RWPE1 (cell line): ENCODE measurements at places on chromosomes 6 and 20.
A peak's percentile ranks its signal among the peaks of the same experiment; 100 is the strongest.

GRCh38 chr6:10962673-10963072 is 75.8 kb downstream of the SYCP2L start:
- DNase-seq, result no peak

DNA sequence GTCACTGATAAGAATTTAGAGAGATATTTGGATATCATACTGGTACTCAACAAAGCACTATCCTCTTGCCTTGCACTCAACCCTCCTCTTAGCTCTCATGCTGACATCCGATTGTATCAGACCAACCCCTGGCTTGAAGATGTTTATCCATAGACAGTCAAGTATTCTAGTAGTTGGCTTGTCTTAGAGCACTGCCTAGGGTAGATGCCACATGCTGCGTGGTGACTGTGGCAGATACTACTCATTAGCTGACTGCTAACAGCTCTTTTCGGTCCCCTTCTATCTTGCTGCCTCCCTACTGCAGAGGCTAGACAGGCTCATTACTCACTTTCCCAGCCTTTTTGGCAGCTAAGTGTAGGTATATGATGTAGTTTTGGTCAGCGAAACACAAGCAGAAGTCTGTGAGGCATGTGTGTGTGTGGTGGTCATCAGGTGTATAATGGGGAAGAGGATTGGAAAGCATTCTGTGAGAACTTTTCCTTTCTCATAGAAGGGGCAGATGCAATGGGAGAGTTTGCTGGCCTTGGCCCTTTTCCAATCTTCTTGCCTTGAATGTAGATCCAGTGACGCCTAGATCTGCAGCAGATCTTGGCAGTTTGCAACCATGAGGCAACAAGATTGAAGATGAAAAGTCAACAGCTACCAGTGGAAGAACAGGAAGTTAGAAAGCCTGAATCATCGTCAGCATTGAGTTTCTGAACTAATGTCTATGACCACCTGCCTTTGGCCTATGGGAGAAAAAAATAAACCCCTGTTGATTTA is 4.4 kb upstream of the IFNGR1 start:
- no peak for DNase-seq

DNA sequence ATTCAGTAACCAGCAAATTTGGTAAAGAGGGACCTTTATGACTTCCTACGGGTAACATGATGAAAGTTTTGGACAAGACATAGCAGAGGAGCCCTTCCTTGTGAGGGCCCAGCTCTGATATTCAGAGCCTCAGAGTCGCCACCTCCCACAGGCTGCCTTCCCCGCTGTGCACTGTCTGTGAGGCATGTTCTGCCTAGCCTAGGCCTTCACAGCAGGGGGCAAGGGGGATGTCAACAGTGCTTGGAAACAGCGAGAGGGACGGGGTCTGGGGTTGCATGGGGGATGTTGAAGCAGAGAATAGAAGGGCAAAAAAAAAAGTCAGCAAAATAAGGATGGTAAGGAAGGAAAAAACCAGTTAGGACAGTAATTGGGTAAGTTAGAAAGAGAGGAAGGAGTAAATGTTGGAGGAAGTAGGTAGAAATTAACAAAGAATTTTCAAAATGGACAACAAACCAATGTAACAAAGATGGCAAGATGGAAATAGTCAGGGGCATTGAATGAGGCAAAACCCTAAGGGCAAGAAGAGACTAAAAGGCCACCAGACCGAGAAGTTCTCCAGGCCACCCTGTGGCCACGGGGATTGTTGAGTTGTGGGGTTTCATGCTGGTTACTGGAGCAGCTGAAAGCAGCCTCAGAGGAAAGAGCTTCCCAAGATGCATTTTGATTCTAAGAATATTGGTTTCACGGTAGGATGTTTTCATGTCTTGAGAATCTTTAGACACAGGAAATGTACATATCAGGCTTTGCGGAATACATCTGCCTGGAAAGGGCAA is 139.8 kb downstream of the LY86 start:
- DNase-seq, result no peak

DNA sequence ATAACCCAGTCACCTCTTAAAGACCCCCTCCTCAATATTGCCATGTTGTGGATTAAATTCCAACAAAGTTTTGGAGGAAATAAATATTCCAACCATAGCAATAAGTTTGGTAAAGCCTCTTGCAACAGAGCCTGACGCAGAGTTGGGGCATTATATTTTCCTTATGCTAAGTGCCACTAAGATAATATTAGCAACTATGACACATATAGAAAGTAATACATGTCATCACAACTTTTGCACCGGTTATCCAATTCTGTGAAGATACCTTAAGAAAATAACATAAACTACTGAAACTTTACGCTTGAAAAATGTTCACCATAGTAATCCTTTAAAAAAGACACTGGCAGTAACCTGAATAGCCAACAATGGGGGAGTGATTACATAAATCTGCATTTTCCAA is 52.2 kb upstream of the TRERF1 start:
- no peak for DNase-seq

DNA sequence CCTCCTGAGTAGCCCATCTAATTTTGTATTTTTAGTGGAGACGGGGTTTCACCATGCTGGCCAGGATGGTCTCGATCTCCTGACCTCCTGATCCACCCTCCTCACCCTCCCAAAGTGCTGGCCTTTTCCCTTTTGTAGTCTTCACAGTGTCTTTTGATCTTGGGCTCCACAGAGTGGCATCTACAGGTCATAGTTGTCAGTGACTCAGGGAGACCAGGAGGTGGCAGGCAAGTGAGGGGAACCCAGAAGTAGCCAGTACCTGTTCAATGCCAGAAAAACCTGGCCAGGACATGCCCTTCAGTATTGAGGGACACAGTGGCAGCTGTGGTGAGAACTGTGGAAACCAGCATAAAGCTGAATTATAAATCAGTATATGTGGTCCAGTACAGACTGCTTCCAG is 19.6 kb downstream of the RPP21 start:
- DNase-seq, result no peak

DNA sequence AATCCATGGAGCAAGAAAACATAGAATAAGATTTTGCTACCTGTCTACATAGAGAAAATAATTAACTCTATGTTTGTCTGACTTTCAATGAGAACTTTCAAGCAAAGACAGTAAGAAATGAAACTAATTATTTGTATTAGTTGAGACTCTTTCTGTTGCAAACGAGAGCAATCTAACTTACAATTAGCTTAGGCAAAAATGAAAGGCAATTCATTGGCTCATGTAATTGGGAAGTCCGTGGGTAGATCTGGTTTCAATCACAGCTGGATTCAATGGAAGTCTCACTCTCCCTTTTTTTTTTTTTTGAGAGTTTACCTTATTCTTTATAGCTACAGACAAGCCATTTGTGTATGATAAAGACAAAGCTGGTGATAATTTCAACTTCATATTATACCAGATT is 68.2 kb upstream of the STXBP5 start:
- DNase-seq, result no peak

DNA sequence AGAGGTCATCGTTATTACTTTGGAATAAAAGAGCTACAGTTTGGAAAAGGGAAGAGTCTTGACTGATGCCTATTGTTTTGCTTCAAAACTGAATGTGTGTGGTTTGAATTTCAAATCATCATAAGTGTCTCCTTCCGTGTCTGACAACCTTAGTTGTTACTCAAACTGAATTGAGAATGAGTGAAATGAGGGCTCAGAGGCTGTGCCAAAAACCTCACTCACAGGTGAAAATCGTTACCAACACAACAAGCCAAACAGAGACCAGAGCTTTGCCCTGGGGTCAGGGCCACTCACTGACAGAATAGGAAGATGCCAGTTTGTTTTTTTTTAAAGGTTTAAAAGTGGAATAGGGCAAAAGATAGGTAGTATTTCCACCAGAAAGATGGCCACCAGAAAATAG is 15.2 kb upstream of the SIRT5 start:
- DNase-seq, result no peak

DNA sequence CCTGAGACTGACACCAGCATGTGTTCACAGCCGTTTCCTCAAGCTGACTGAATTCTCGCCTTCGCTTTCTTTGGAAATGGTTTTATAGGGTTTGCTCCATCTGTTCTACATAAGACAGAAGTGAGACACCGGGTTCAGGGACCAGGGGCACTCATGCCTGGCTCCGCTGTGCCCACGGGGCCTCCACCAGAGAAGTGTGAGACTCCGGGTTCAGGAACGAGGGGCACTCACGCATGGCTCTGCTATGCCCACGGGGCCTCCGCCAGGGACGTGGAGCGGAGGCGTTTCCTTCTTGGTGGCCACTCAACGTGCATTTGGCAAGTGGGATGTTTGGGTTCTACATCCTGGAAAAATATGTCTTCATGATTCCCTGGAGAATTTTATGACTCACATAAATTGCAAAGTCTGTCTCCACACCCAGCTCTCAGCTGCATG is 106.6 kb downstream of the RNASET2 start:
- DNase-seq, result no peak

DNA sequence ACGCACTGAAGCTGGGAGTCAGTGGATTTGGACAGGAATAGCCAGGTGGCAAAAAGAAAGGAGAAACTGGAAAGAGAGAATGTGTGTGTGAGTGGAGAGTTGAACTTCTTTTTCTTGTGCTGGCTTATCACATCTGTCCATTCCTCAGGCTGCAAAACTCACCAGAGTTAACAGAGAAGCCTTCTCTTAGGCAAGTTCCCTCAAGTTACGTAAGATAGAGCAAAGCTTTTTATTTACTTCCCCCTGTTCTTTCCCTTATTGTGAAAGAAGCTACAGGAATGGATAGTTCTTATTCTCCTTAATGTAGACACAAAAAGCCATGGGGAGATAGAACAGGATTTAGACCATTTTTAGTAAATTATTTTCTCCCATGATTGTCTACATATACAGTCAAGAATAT is 188.6 kb downstream of the BMP2 start:
- no peak for DNase-seq

- DNase-seq, result no peak
Observed at GRCh38 chr6:36550473-36551000, 3.3 kb upstream of the STK38 start.

DNA sequence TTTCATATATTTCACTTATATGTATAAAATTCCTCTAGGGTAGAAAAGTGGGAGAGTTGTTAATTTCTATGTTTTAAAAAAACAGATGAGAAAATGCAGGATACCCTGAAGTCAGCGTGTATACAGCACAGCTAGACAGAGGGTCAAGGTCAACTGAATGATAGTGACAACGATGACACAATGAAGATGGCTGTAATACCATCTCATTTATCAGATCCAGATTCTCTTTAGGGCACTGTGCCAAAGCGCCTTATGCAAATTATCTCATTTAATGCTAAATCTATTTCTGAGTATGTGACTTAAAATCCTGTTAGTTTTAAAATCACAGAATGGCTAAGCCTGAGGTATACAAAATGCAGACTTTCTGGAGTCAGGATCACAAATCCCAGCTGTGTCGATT is 431.4 kb upstream of the RUNX2 start:
- DNase-seq, result no peak

DNA sequence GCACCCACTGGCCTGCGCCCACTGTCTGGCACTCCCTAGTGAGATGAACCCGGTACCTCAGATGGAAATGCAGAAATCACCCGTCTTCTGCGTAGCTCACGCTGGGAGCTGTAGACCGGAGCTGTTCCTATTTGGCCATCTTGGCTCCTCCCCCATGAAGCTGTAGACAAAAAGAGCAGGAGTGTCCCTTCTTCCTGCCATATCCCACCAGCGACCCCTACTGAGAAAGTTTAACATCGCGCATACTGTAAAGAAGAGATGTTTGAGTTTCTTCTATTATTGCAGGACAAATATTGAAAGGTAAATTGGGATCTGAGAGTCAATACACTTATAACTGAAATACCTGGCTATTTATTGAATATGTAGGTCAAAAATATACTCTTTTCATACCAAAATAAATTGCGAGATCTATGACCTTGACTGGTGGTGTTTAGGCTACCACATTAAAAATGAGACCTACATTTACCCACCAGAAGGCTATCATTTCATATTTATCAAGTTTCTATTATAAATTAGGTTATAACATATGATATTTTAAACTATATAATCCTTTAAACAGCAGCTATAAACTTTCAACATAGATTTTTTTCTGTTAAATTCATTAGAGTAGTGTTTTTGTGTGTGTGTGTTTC is 586.3 kb downstream of the HTR1B start:
- DNase-seq, result peak; percentile 66

DNA sequence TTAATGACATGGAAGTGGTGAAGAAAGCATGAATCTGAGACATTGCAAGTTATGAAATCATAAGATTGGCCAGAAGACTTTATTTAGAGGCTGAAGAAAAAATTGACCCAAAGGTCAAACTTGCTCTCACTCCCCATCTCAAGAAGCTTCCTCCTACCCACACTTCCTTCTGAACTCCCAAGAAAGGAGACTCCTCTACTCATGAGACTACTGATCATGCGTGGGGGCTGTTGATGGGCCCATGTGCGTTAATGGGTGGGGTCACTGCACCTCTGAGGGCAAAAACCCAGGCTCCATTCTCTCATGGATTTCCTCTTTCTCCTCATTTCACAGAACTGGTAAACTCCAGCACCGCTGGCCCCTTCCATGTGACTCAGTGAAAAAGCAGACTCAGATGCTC is 470.6 kb upstream of the ARID1B start:
- no peak for DNase-seq

DNA sequence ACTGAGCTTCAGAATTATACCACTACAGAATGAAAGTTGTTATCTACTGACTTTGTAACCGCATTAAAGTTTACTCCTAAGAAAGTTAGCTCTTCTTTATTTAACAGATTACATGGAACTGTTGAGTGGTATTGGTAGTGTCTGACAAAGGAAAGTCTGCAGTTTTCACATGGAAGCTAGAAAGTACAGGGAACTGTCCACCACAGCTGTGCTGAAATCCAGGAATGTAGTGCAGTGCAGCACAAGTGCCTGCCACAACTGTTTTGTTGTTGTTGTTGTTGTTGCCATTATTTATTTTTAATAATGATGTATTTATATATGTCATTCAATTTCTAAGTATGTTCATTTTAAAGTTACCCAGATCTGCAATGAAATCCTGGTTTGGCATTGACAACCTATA is 464.9 kb downstream of the TBC1D32 start:
- DNase-seq, result no peak

DNA sequence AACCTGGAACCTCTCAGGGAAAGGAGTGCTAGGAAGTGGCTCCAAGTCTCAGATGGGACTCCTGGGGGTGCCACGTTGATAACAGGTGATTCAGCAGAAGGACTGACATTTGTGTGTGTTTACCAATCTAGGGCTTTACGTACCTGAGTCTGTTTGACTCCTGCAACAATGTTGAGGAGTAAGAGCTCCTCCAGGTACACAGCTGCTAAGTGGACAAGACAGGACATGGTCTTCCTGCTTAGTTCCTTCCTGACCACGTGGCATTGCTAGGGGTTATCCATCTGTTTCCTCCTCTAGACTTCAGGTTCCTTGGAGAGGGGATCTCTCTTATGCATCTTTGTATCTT is 164.5 kb upstream of the SLC24A3 start:
- no peak for DNase-seq

DNA sequence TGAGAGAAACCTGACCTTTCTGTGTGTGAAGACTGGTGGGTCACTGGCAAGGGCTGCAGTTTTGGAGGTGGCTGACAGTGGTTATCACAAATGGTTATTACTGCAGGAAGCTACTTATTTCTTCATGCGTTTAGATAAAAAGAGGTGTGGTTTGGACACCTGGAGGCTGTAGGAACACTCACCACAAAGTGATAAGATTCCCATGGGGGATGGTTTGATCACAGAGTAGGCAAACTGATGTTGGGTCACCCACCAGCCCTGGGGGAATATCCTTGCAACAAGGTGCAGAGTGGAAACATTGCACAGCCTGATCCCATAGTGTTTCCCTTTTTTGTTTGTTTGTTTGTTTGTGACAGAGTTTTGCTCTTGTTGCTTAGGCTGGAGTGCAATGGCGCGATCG is 33.9 kb upstream of the RNGTT start:
- DNase-seq, result no peak

GRCh38 chr6:11604215-11604614 is 66.7 kb downstream of the TMEM170B start:
- no peak for DNase-seq
